ENCODE measurements at places on chromosomes 5 and 9. TPM values are rescaled to one million over a fixed set of nuclear protein-coding genes. Genes with fewer than 3 reads are reported as not detected.
A peak's percentile ranks its signal among the peaks of the same experiment; 100 is the strongest.

The PARP8 gene
- total RNA-seq = 33.3 TPM

The AIF1L gene
- total RNA-seq = 9.3 TPM

DNA sequence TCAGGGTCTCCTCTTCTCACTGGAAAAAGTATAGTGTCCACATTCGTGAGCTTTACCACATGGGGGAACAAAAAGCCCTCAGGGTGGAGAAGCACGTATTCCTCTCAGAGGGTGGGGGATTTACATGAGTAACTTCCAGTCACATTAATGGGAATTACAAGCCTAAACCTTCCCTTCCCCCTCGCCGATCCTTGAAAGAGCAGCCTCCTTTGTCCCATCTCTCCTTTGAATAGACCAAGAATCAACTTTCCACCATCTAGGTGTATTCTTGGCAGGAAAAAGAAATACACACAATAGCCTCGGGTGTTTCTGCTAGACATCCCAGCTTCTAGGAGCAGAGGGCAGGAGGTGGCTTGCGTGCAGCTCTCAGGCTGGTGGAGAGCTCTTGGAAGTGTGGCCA lies 144.4 kb downstream of the ZNF462 start:
- no peak for DNase-seq

DNA sequence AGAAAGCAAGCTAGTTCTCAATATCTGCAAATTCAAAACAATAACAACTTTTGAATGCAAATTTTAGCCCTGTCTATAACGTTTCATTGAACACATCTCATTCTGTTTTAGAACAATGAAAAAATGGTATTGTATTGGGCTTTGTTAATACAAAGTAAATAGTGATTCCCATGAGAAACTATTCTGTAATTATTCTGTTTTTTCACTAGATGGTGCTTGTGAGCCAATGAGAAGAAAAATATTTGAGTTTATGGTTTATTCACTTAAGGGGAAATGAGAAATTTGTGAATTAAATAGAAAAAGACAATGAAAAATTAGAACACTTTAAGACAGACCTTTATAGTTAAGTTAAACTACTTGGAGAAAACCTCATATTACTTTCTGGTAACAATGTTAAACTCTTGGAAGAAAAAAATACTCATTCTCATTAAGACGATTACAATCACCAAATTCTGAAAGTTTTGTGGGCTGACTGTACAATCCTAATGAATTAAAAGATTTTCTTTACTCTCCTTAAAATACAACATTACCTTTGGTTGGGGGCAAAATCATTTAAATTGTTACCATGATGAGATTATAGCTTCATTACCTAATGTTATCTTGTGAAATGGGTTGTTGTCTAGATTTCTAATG lies 127.0 kb downstream of the NNT start:
- peak; percentile 71 for DNase-seq

DNA sequence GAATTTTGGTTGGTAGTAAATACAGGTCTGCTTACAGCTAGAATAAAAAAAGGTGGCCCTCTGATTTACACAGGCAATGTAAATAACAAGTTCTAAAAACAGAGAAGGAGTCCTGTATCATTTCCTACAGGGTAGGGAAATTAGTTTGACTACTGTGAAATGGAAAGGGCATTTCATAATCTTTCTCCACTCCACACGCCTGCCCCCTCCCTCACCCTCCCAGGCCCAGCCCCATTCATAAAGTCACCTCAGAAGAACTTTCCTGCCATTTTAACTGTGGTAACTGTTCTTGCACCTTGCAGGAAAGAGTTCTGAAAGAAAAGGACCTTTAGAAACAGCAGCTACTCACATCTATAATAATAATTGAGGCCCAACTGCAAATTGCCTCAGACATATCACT lies 69.7 kb downstream of the MEF2C start:
- no peak for DNase-seq

DNA sequence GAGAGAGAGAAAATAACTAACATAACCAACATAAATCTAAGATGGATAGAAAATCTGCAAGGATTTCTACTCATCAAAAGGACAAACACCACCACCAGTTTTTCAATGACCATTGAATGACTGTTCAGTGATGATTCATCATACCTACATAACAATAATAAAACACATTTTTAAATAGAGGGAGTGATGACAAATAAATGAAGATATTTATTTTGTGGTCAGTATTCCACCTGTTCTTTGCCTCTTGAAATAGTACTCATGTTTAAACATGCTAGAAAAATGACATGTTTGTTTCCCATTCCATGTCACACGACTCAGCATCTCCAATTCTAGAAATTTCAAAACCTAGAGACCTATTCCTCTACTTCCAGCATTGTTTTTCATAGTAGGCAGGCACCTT lies 34.6 kb upstream of the ADAMTS16 start:
- no peak for DNase-seq

DNA sequence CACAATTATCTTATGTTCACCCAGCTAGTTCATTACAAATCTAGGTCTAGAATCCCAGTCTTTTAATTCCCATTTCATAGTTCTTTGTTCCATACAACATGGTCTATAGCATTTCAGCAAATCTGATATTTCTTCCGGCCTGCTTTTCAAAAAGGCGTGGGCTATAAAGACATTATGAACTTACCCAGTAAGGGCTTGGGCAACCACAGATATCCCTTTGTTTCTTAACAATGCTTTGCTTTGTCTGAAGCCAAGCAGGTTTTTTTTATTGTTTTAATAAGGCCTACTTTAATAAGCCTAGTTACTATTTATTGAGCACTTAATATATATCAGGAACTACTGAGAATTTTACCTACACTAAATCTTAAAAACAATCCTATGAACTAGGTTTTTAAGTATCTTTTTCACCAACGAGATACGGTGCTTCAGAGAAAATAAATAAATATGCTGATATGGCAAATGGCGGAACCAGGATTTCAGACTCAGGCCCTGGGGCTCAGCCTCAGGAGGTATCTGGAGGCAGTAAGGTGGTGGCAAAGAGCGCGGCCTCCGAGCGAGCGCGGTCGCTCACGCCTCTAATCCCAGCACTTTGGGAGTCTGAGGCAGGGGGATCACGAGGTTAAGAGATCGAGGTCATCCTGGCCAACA lies 29.7 kb downstream of the PCA3 start:
- no peak for DNase-seq

DNA sequence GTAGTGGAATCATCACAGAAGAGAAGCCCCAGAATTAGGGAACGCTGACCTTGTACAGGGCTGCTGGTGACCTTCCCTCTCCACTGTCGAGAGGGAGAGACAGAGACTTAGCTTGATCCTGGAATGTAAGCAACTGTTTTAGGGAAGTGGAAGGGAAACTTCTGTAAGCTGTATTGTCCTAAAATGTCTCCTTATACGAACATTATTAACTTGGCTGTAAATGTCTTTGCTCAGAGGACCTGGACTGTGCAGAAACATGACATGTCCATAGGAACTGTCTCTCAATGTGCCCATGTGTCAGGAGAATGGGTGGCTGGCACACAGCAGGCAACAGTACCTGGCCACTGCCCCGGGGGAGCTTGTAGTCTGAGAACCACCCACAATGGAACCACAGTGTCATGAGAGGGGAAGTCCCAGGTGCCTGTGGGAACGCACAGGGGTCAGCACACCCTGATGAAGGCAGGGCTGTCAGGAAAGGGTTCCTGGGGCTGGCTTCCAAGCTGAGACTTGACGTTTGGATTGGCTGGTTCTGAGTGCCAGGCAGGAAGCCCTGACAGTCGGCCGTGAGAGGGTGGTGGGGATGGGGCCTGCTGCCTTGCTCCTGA lies 34.0 kb downstream of the DAP start:
- peak; percentile 9 for DNase-seq
